ENCODE measurements at places on chromosomes 3 and 15.

DNA sequence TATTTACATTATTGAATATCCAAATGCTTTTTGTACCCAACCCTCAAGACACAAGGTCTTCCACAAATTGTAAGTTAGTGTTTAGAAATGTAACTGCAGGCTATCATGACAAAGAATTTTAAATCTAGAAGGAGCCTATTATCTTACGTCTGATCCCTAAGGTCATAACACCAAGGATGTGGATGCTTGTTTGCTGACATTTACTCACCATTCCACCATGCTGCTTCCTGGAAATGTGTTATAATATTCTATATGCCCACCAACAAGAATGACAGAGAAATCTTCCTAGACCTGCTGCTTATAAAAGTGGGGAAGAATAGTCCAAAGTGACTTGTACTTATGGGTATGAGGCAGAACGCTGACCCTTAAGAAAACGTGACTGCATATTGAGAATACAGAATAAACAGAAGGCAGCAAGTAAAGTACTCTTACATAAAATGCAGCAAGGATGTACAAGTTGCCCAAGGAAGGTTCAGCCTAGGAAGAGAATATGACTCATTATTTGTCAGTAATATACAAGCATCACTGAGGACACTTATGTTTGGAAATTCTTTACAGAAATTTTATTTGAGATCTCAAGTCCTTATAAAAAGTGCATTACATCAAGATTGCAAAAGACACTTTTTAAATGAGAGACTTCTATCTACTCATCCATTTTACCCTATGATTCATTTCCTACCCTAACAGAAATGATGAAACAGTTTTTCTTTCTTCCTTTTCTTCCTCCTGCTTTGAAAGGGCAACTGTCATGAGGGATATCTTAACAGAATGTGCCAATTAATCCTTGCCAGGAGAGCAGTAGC is 59.6 kb downstream of the ESYT3 start:
- DNase-seq = no peak

- DNase-seq = no peak
These were observed 88.6 kb downstream of the LPP start for GRCh38 chr3:188242436-188243123.

DNA sequence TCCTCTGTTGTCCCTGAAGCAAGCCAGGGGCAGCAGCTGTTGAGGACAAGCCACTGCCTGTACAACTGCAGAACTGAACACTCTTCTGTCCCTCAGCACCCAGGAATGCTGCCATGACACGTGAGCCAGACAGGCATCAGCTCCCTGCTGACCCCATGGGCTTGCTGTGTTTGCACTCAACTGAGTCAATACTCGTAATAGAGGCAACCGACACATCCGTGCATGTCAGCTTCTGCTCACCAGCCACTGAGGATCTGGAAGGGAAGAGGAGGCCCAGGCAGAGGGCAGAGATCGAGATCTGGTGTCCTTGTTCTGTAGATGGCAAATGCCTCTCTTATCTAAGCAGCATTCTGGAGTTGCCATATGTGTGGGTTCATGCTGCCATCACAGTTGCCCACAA is 54.3 kb upstream of the SEC61A1 start:
- DNase-seq = no peak

DNA sequence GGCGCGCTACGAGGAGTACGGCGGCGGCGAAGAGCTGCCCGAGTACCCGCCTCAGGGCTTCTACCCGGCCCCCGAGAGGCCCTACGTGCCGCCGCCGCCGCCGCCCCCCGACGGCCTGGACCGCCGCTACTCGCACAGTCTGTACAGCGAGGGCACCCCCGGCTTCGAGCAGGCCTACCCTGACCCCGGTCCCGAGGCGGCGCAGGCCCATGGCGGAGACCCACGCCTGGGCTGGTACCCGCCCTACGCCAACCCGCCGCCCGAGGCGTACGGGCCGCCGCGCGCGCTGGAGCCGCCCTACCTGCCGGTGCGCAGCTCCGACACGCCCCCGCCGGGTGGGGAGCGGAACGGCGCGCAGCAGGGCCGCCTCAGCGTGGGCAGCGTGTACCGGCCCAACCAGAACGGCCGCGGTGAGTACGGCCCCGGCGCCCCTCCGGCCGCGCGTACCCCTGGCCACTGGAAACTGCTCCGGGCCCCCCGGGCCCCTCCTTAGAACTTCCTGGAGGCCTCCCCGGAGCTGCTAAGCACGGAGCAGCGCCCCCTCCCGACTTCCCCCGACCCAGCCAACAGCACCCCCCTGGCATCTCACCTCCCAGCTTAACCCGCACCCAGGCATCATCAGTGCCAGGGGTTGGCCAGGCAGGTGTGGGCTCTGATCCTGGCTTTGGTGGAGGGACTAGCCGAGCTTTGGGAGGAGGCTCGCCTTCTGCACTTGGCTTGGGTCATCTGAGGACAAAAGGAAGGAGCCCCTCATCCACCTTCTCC is 1.4 kb downstream of the LOXL1 start:
- no peak for DNase-seq

GRCh38 chr15:38201714-38202113 is 50.9 kb upstream of the SPRED1 start:
- DNase-seq = no peak

DNA sequence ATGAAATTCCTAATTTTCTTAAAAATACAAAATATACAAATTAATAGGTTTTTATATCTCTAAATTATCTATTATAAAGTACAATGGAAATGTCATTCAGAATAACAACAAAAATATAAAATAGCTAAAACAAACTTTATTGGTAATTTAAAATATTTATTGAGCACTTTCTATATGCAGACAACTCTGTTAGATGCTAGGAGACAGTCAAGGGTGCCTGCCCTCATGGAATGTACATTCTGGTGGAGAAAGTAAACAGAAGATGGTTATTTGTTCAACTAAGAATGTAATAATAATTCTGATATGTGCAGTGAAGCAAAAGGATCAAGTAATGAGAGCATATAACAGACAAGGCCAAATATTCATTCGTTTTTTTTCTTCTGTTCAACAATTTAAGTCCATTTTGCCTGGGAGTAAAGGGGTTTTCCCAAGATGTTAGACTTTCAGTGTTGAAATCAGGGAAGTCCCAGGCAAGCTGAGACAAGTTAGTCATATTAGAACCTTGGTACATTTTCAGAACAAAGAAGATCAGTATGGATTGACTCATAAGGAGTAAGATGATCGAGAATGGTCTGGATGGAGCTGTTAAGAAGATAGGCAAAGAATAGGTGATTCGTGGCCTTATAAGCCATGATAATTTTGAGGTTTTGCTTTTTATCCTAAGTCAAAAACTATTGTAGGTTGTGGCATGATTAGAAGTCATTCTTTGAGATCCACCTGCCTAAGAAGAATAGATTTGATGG is 150.2 kb upstream of the MLF1 start:
- DNase-seq = peak; percentile 67

DNA sequence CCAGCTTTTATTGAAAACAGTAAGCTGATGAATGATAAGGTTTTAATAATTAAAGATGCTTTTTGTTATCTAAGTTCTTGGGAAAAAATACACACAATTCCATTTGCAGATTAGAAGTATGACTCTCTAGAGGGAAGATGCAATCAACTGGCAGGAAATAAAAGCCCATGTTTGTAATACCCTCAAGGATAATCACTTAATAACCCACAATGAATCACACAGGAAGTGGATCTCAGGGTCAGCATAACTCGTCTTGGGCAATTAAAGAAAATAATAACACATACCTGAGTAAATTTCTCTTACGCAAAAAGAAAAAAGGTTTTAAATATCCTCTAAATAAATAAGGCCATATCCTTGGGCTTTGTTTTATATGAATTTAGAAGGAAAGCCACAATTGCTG is 9.4 kb upstream of the EID1 start:
- no peak for DNase-seq

- DNase-seq = no peak
These were observed 64.1 kb downstream of the AAGAB start for GRCh38 chr15:67190326-67190725.

GRCh38 chr3:157837336-157837735 is 268.9 kb downstream of the SHOX2 start:
- DNase-seq = no peak

- DNase-seq = no peak
These were observed 132.8 kb upstream of the SMAD3 start for GRCh38 chr15:66932634-66933024.

DNA sequence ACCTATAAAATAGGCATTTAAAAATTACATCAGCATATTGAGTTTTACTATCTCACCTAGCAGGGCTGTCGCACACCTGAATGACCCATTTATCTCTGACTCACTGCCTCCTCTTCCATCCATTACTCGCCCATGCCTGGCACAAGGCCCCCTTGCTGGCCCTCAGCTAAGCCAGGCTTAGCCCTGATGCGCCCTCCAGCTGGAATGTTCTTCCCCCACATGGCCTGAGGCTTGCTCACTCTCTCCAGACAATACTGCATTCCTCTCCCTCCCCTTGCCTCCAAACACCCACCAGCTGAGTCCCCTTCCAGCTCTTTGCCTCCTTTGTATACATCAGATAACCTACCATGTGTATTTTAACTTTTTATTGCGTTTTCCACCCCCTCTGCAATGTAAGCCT is 7.2 kb downstream of the SH3BP5 start:
- DNase-seq = no peak

DNA sequence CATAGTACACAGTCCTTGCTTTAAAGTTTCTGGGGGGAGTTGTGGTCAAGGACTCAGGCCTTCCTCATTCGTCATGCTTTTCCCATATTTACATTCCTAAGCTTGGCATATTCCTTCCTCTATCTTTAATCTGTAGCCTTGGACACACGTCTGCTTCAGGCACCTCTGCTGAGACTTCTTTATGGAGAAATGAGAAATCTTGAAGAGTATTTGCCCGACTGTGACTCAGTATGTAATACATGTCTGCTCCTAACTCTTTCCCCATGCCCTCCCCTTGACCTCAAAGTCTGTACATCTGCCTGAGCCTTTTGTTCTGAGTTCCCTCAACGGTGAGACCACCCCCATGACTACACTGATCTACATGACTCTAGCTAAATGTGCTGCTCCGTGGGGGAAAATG is 246.1 kb downstream of the SI start:
- no peak for DNase-seq

DNA sequence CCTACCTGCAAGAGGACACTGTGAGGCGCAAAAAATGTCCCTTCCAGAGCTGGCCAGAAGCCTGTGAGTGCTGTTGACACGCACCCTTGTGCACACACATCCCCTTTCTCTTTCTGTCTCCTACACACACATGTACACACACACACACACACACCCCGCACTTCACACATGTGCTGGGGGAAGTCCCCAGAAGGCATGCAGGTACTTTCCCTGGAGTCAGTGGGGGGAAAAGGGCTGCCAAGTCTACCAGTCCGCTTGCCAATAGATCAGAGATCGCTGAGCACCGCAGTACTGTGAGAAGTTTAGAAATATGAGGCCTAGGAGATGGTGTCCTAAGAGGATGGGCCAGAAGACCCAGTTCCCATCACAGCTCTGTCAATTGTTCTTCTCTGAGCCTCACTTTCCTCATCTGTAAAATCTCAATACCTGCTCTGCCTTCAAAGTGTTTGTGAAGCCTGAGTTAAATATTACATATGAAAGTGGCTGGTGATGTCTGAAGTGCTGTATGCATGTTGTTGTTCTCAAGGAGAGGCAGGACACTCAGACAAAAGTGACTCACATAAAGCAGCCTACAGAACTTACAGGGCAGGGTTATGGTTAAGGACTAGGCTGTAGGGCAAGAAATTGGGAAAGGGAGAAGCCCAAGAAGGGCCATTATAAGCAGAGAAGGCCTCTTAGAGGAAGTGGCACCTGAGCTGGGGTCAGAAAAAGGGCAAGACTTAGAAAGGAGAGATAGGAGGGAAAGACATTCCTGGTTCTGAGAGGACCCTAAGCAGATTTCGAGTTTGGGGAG is 6.8 kb downstream of the IL17RE start:
- DNase-seq = no peak

- DNase-seq = peak; percentile 87
These were observed 959 bp upstream of the RASA2 start for GRCh38 chr3:141485641-141486495.

GRCh38 chr3:158105710-158106253 is 438 bp downstream of the SHOX2 start:
- DNase-seq = no peak

- no peak for DNase-seq
These were observed 30.8 kb downstream of the LAMP3 start for GRCh38 chr3:183131735-183132134.

DNA sequence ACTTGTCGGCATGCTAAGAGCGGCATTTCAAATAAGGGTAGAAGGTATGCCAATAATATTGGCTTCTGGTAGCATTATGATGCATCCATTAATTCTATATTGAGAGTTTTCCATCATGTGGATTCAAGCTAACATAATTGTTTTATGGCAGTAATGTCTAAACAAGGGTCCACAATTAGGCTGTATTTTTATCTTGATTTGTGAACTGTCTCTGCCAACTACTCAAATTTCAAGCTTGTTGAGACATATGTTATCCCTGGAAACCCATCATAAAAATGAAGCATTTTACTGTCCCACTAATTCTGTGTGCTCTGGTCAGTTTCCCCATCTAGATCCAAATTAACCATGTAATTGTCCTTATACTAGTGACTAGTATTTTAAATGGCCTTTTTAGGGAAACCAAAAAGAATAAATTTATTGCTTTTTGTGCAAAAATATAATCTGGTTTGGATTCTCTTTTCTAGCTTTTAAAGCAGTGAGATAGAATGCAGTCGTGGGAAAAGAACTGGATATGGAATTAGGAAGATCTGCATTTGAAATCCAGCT is 1.2 kb upstream of the OSTN start:
- DNase-seq = no peak

DNA sequence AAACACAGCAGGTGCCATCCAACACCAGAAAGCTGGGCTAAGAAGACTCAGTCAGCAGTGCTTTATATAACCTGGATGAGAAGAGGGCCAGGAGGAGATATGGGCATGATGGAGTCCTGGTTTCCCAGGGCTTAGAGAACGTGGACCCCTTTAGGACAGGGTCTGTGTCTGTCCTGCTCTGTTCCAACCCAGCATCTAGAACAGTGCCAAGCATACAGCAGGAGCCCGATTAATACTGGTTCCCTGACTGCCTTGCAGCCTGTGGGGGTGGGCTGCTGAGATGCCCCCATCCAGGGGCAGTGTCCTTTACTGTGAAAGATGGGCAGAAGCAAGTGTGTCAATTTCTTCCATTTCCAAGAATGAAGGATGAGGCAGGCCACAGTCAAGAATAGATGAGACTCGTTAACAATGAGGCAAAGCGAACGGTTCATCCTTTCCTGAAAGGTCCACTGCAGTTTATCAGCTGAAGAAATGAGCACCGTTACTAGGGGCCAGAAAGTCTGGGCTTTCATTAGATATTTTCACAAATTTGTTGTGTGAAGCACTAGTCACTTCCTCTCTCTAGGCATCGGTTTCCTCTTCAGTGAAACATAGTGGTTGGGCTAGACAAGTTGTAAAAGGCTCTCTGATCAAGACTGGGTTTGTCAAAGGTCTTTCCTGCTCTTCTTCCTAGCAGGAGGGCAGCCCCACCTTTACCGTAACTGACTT is 72.0 kb upstream of the HERC1 start:
- DNase-seq = no peak

- DNase-seq = no peak
These were observed 9.1 kb upstream of the FOXB1 start for GRCh38 chr15:59994888-59995557.

DNA sequence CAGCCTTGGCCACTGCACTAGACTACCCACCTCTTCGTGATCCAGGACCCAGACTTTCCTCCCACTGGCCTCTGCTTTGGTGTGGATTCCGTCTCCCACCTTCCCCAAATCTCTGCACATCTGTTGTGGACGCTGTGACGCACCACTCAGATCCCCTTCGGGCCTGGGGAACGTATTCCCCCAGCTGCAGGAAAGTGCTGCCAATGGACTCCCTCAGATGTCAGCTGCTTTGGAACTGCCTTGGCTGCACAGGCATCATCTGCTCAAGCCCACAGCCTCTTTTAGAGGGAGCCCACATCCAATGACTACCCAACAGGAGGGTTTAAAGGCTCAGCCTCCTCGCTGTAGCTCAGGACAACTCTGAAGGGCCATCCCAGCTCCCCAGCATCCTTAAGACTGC is 134.2 kb upstream of the RAD18 start:
- no peak for DNase-seq
